ENCODE measurements at places on chromosomes 12 and 14.

DNA sequence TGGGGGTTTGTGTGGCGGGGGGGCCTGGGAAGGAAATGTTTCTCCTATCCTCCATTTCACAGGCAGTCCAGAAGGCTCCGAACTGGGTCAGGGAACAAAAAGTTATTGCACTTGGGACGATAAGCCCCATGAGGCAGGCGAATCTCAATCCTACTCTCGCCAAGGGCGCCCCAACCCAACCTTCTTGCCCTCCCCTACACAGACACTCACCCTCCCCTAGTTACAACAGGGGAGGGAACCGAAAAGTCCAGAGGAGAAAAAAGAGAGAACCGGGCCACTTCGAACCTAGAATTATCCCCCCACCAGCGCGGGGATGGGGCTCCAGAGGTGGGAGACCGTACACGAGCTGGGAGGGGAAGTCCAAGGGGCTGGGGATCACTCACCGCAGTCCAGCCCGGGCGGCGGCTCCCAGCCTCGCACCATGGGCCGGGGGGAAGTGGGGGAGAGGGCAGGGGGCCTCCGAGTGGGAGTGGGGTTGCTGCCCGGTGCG is 357 bp downstream of the HOMEZ start:
- no peak for DNase-seq

DNA sequence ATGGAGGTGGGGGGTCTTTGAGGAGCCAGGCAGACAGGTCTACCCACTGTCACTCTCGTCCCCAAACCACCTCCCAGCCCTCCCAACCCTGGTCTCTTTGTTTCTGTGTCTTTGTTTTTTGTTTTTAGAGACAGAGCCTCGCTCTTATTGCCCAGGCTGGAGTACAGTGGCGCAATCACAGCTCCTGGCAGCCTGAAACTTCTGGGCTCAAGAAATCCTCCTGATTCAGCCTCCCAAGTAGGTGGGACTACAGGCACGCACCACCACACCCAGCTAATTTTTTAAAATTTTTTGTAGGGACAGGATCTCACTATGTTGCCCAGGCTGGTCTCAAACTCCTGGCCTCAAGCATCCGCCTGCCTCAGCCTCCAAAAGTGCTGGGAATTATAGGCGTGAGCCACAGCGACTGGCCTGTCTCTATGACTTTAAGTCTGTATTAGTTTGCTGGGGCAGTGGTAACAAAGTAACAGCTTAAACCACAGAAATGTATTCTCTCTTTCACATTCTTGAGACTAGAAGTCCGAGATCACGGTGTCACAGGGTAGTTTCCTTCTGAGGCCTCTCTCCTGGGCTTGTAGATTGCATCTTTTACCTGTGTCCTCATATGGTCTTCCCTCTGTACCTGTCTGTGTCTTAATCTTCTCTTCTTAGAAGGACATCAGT is 26.1 kb downstream of the DTX1 start:
- DNase-seq, result no peak

DNA sequence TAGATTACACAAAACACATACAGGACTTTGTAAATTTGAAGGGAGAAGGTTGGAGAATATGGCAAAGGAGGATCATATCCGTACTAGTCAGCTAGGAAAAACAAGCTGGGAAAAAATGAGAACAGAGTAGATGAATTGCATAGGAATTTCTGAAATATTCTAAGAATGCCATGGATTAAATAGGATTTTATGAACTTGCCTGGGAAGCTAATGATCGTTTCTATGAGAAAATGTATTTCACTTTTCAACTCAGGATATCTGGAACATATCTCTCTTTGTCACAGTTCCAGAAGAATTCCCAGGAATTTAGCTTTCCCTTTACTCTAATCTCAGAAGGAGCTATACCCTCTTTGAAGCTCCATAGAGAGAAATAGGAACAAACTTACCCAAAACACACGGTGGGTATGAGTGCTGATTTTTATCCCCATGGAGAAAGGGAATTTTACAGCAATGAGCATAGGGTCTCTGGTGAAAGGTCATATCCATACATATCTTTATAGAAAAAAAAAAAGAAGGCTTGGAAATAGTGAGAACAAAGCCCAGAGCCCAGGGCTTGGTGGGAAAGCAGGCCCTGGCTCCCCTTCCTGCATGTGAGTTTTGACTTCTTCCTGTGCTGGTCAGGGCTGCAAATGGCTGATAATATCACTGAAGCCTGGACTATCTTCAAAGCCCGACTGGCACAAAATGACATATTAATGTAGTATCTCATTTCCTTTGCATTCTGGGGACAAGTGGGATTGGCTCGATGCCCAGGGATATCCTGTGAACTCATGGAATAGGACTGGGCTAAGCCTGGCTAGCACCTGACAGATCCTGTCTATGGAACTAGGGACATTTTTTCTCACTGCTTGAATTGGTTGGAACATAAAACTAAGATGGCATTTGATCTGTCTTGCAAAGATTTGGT is 136.3 kb downstream of the AEBP2 start:
- DNase-seq, result peak; percentile 100

- no peak for DNase-seq
Measured at GRCh38 chr12:94205822-94206221, 57.4 kb downstream of the PLXNC1 start.

DNA sequence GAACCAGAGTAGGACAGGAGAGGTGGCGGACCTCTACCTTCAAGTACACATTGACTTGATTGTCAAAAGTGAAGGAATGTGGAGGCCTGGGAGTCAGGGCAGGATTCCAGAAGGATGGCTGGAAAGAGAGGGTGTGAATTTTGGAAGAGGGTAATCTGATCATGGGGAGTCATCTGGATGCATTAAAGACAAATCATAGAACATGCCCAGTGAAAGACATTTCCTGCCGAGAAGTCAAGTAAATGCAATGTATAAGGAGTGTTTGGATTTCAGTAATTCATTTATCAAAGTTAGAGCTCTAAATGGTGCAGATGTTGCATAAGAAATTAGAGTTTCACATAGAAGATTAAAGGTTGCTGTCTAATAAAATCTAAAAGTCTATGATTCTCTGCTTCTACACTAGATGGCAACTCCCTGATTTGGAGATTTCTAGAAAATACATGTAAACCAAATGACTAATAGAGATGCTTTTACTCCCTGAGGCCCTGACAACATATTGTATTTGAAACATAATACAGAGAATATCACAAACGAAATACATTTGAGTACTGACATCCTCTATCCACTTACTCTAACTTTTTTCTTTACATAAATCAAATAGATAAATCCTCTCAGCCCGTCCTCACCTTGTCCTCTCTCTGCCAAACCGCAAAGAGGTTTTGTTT is 91.3 kb downstream of the KCNA5 start:
- no peak for DNase-seq

DNA sequence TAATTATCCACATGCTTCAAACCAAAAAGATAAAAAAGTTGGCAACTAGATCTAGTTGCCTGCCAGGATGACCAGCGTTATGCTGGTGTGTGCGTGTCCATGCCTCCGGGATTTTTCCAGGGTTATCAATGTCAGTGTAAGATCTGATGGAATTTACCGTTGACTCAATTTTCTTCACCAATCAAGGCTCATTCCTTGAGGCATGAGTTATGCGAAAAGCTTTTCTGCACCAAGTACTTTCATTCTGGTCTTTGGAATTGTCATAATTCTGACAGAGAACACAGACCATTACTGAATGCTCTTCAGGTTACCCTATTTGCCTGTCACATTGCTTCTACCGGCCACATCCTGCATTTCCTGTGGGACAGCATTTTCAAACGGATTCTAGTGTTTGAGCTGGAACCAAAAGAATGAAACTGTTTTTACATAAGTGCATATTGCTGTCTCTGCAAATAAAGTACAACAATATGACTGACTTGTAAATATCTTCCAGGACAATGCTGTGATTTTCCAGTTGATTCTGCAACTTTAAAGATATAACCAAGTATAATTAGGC is 91.8 kb downstream of the DUSP16 start:
- no peak for DNase-seq

DNA sequence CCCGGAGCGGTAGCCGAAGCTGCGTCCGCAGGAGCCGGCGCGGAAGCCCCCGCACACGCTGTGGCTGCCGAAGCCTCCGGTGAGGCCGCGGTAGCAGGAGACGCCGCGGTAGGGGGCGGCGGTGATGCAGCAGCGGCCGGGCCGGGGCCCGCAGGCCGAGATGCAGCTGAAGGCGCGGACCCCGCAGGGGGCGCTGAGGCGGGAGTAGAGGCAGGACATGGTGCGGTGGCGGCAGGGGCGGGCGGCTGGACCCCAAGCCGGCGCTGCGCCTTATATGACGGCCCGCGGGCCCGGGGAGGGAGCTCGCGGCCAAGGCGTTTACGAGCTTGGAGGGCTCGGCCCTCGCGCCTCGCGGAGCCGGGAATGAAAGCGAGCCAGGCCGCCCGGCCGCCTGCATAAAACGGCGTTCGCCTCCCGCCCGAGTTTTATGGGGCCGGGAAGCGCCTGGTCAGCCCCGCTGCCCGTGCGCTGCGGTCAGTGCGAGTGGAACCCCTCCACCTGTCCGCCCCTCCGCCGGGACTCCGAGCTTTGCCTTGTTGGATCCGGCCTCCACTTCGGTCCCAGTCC is 16.0 kb upstream of the KRT86 start:
- DNase-seq, result peak; percentile 58

DNA sequence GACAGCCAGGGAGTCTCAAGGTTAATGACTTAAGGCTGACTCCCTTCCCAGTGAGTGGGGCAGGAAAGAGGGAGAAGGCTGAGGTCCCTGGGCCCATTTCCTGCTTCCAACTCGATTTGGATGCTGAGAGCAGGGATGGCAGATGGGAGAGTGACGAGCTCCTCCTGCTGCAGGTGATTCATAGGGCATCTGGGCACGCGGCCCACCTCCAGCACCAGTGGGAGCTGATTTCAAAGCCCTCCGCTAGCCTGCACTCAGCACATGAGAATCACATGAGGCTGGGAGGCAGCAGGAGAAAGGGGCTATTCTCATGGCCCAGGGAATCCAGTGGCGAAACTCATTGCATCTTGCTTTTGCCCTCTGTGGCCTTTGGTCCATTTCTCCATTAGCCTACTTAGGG is 90.8 kb downstream of the SSPN start:
- no peak for DNase-seq

DNA sequence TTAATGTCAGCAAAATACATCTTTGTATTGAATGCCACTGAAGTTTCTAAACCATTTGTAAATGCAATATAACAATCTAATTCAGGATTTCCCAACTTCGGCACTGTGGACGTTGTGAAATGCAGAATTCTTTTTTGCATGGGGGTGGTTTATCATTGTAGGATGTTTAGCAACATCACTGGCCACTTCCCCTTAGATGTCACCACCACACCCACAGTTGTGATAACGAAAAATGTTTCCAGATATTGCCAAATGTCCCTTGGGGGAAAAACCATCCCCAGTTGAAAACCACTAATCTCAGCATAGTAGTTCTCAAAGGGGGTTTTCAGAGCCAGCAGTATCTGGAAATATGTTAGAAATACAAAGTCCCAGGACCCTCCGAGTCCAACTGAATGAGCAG is 203.3 kb downstream of the NAV3 start:
- DNase-seq, result no peak

- no peak for DNase-seq
Measured at GRCh38 chr12:132446633-132447326, 43.2 kb upstream of the FBRSL1 start.

- DNase-seq, result no peak
Measured at GRCh38 chr12:116200812-116201211, 76.7 kb downstream of the MED13L start.

- DNase-seq, result no peak
Measured at GRCh38 chr14:93981316-93982229, 5.2 kb upstream of the ASB2 start.

GRCh38 chr12:10307630-10308029 is at the start of gene KLRD1:
Gene KLRD1, plus strand, starts transcription at chr12:10307870. Its CDS starts 208 bp downstream, at chr12:10308078.
- DNase-seq, result no peak

- no peak for DNase-seq
Measured at GRCh38 chr12:42109031-42109430, 35.6 kb downstream of the GXYLT1 start.

- DNase-seq, result no peak
Measured at GRCh38 chr14:52885230-52885629, 65.6 kb downstream of the FERMT2 start.

- no peak for DNase-seq
Measured at GRCh38 chr14:104600805-104601204, 3.8 kb downstream of the TMEM179 start.

GRCh38 chr14:67571991-67572323 is 28.1 kb downstream of the PIGH start:
- DNase-seq, result no peak

GRCh38 chr12:49537231-49537751 is 1.5 kb upstream of the KCNH3 start:
- peak; percentile 13 for DNase-seq

DNA sequence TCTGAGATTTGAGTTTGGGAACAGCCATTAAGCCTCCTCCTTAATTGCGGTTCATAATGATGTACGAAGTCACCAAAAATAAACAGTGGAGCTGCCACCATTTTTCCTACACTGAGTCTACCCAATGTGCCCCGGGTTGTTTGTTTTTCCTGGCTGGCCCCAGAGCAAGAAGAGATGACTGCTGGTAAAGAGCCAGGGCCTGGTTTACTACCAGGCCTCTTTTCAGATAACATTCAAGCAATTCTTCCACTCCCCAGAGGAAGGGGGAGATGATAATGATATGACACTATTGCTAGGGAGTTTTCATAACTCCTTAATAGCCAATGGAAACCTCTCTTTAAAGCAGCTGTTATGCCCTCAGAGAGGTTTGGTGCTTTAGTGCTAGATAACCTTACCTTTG is 42.3 kb downstream of the BRAP start:
- DNase-seq, result no peak

DNA sequence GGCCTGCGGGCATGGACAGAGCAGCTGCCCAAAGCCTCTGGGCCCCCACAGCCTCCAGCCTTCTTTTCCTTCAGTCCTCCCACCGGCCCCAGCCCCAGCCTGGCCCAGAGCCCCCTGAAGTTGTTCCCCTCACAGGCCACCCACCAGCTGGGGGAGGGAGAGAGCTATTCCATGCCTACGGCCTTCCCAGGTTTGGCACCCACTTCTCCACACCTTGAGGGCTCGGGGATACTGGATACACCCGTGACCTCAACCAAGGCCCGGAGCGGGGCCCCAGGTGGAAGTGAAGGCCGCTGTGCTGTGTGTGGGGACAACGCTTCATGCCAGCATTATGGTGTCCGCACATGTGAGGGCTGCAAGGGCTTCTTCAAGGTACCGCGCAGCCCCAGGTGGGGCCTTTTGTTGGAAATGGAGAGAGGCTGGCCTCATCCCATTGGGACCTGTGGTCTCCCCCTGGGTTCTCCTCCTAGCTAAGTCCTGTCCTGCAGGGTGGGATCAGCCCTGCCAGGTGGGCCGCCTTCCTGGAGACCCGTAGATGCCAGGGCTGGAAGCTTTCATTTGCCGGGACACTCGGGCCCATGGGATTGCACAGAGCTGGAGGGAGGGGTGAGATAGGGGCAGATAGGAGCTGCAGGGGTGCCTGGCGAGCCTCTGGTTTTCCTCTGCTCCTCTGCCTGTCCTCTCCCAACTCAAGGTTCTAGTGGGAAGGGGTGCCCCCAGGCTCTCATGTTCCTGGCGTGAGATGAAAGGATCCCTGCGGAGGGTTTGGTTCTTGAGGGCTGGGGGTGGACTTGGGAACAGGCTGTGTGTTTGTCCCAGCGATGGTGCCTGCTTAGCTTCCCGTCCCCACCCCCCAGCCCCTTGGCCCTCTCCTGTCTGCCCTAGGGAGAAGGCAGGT is 3.8 kb downstream of the NR4A1 start:
- DNase-seq, result no peak

- DNase-seq, result peak; percentile 1
Measured at GRCh38 chr14:80522411-80522810, 311.1 kb upstream of the DIO2 start.
